ENCODE measurements at places on chromosomes 5 and 9. TPM values are rescaled to one million over a fixed set of nuclear protein-coding genes. Genes with fewer than 3 reads are reported as not detected.
A peak's percentile ranks its signal among the peaks of the same experiment; 100 is the strongest.

DNA sequence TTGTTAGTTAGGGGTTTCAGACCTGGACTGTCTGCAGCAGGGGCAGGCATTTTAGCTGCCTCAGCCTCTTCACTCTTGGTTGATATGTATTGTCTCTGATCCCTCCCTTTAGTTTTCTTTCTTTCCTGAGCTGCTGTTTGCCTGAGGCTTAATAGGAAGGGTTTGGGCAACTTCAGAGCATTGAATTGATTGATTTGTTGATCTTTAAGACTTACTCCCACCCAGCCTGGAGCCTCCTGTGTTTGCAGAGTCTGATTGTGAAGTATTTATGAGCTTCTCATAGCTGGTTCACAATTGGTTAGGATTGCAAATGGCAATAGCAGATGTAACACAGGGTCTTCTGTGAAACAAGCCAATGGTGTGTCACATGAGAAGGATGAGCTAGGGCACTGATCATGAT, 671.8 kb upstream of the SEMA6A start:
- DNase-seq = no peak

- DNase-seq = peak; percentile 10
Measured at GRCh38 chr5:39757131-39757530, 332.4 kb upstream of the DAB2 start.

DNA sequence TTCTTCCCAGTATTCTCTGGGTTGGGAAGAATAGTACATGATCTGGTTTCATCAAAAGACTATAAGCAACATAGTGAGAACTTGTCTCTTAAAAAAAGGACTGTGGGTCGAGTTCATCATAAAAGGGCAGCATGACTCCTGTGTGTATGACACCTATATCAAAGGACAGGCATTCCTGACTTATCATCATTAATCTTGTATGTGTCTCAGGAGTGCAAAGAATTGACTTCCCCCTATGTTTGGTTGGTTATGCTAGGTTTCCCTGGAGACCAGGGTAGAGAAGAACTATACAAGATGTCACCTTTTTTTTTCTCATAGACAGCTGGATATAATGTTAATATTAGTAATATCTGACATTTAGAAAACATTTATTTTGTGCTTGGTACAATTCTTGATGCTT, 173.1 kb upstream of the ANKRD55 start:
- no peak for DNase-seq

GRCh38 chr5:60436518-60436917, 263.4 kb downstream of the DEPDC1B start:
- no peak for DNase-seq

DNA sequence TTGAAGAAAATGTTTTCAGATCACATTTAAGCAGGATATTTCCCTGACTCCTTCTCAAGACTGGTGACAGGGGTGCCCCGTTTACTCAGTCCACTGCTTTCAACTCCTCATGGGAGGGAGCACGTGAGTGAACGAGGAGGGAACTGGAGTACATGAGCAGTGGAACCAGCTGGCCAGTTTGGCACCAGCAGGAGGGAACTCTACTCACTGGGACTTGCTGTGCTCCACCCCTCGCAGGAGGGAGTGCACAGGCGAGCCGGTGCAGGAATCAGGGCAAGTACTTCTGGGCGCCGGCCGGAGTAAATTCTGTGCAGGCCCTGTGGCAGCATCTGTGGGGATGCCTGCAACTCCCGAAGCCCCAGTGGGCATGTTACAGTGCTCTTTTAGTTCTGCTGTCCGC, 1941.1 kb upstream of the C9orf72 start:
- DNase-seq = no peak

- peak; percentile 61 for DNase-seq
Measured at GRCh38 chr5:171336521-171337209, 27.6 kb downstream of the TLX3 start.

DNA sequence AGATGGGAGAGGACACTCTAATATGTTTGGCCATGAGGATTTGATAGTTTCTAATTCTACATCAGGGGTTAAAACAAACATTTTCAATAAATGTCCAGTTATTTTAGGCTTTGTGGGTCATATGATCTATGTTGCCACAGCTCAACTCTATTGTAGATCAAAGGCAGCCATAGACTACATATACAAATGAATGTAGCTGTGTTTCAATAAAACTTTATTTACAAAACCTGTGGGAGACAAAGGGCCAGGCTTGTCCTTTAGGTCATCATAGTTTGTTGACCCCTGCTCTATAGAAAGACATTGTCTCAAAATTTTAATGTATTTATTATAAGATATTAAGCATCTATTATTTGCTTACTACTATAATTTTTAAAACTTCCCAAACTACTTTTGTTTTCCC, 325.4 kb upstream of the MEF2C start:
- DNase-seq = no peak

- DNase-seq = no peak
Measured at GRCh38 chr5:58071566-58071965, 388.3 kb downstream of the PLK2 start.

DNA sequence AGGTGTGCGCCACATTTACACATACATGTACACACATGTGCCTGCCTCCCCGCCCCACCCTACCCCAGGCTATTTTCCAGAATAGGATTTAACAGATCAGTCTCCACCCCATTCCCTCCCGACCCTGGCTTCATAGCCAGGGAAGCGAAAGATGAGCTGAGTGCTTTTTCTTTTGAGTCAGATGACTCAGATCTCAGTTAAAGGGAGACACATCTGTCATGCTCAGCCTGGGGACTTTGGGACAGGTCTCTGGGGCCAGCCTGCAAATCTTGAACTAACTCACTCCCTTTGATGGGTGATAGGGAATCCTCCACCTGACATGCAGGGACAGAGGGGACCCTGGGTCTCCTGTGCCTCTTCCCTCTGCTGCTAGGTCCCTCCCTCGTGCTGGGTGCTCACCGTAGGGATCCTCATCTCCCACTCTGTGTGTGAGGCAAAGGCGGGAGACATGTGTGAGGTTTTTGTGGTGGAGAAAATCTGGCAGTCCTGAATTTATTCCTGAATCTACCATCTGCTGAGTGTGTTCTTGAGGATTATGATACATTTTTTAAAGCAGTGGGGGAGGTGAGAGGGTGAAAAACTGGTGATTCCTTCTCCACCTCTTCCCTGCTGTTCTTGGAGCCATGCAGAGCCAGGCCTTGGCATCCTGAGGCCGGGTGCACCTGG, 37.7 kb downstream of the NEUROG1 start:
- DNase-seq = no peak

- no peak for DNase-seq
Measured at GRCh38 chr5:53997736-53998627, 312.4 kb downstream of the ARL15 start.

DNA sequence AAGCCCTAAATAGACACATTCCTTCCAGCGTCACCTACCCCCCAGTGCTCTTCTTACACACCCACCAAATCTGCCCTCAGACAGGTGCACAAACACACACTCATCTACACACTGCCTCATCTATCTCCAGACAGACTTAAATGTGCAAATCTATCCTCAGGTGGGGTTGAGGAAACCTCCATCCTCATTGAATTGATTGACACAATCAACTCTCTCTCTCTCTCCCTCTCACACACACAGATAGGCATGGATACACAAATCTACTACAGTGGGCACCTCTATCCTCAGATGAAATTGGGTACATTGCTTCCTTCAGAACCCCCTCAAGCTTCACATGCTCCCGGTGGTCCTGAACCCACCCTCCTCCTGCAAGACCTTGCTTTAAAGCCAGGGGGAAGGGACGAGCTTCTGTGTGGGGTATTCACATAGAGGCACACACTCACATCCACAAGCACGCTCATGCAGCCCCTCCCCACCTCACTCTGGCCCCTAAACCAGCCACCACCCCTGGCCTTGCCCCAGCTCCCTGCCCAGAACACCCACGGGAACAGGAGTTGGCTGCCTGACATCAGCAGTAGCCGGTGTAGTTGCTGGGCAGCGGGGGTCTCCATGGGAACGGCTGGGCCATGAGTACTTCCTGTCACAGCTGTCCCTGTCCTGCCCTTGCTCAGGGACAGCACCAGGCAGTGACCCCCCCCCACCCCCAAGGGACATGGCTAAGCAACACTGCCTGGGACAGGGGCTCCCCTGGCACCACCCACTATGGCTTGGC, 22.8 kb downstream of the PCDH1 start:
- DNase-seq = no peak

PTGES gene
- total RNA-seq = 44.9 TPM

MSX2 gene
- 25.3 TPM for total RNA-seq

ST6GALNAC4 gene
- total RNA-seq = 18.1 TPM

IL6ST gene
- total RNA-seq = 65.9 TPM

PROB1 gene
- not detected for total RNA-seq

S1PR3 gene
- total RNA-seq = 8.8 TPM

TIMD4 gene
- 0.87 TPM for total RNA-seq

PPP3R2 gene
- total RNA-seq = not detected

Measured in Caki2 (cell line).